Ureter (tissue), 1 donor: ENCODE measurements at places on chromosomes 5 and 9. TPM values are rescaled to one million over a fixed set of nuclear protein-coding genes. Genes with fewer than 3 reads are reported as not detected.

The SH2D3C gene
- total RNA-seq = 15.7 TPM

DNA sequence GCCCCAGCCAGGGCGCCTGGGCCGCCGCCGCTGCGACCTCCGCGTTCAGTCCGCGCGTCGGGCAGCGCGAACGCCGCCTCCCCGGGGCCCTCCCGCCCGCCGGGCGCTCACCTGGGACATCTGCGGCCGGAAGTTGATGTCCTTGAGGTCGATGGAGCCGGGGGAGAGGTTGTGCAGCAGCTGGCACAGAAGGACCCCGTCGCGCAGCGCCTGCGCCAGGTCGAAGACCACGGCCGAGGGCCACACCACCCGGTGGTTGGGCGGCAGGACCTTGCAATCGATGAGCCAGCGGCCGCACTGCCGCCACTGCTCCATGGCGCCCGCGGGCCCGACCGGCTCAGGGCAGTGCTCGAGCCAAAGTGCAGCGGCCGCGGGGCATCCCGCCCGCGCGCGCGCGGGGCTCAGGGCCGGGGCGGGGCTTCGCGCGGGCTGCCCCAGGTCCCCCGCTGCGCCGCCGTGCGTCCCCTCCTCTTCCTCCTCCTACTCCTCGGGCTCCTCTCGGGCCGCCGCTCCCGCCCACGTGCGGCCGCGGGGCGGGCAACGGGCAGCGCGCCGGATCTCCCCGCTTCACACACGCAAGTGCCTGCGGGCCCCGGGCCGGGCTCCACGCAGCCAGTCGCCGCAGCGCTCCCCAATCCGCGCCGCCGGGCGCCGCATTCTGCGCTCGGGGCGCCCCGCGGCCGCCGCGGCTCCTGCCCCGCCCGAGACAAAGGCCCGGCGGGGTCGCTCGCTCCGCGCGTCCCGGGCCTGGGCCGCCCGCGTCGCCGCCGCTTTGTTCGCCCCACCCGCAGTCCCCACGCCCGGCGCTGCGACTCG lies at the start of gene VAV2:
TSS of gene VAV2 (minus strand) at position 361 of the 816 bp plus-strand sequence. CDS start at position 315, 46 bp downstream.
- no peak for DNase-seq

DNA sequence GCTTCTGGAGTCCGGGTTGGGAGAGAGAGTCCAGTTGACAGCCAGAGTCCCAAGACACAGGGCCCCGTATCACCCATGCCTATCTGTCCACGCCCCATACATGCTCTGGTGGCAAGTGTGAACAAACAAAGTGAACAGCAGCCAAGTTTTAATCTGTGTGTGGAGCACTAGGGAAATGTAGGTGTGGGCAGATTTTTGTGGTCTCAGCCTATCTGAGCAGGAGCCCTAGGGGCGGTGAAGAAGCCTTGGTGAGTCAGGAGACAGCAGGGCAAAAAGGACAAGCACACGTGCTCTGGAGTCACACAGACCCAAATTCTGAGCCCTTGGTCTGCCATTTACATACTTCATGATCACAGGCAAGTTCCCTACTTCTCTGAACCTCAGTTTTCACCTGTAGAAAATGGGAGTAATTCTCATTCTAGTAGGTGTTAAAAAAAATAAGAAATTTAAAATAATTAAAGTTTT lies 23.2 kb downstream of the EGR1 start:
- DNase-seq = no peak

- no peak for DNase-seq
Observed at GRCh38 chr9:73170185-73170957, 18.7 kb downstream of the ANXA1 start.

DNA sequence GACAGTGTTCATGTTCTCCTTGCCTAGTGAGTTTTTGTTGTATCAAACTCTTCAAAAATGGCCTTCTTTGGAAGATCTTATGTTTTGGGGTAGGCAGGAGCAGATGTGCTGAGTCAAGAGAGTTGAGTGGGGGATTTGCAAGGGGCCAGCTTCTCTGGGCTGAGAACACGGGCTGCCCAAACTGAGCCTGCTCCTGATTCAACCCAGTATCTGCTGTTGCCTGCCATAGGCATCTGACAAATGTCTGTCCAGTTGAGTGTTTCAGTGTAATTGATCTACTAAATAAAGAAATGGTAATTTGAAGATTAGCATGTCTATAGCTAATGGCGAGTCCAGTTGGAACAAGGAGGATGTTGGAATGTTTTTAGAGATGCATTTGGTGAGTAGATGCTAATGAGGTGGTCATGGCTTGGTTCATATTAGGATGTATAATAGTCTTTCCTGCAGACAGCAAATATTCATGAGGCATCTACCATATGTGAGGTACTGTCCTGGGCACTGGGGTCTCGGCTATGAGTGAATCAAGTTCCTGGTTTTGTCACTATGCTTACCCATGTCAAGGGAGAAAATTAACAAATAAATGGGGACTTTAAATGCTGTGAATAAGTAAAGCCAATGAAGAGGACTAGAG lies 119.5 kb downstream of the ADCY2 start:
- no peak for DNase-seq

The C5orf22 gene
- total RNA-seq = 31.5 TPM

- DNase-seq = no peak
Observed at GRCh38 chr5:83360573-83360972, 111.0 kb upstream of the VCAN start.

The TLX3 gene
- not detected for total RNA-seq

DNA sequence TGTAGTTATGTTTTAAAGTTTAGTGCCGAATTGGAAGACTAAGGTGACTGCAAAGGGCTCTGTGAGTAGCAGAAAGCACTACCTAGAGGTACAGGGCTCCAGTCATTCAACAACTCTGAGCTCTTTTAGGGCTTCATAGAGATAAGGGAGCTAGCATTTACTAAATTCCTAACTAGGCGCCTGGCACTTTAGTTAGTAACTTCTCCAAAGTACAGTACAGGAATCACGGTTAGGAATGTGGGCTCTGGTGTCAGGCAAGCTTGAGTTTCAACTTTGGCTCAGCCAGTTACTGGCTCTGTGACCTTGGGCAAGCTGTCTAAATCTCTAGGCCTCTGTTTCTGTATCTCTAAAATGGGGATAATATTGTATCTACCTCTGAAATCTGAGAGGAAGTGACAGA lies 115.3 kb downstream of the SLIT3 start:
- DNase-seq = no peak

DNA sequence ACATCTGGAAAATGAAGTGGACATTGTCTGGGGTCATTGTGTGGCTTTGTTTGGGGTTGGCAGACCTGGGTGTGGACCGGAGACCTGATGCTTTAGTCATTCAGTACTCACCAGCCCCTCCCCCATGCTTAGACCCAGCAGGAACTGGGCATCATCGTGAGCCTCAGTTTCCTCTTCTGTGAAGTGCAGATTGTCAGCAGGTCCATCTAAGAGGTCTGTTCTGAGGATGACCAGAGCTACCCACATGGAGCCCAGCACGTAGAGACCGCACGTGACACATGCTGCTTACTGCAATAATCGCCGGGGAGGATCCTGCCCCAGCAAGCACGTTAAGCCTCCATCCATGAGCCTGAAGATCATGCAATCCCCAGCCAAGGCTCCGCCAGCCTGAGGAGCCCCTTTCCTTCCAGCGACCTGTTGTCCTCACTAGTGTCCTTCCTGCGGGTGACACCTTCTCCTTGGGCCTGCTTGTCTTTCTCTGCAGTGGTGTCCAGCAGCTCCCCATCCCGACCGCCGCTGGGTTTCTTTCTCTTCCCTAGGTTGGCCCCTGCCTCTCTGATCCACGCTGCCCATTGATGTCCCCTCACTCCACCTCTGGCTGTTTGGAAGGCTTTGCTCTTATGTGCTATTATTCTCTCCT lies 26.7 kb upstream of the IRX4 start:
- DNase-seq = no peak

The BARHL1 gene
- not detected for total RNA-seq

GRCh38 chr5:113047234-113047633 lies 70.6 kb downstream of the DCP2 start:
- no peak for DNase-seq

The ADAMTS13 gene
- total RNA-seq = 3.5 TPM

DNA sequence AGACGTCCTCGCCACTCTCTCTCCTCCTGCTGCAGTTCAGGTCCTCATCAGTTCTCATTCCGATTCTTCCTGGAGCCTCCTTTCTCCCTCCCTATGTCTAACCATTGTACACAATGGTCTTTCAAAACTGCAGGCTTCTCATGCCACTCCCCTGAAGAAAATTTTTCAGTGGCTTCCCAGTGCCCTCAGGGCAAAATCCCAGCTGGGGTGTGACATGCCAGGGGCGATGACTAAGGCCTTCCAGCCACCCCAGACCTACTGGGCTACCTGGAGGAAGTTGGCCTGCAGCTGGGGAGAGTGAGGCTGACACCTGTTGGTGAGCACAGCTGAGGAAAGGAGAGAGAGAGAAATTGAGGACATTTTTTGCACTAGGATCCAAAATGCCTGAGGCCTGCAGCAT lies 65.2 kb downstream of the SREK1 start:
- DNase-seq = peak; percentile 59

GRCh38 chr9:22379272-22379671 lies 67.4 kb upstream of the DMRTA1 start:
- DNase-seq = no peak

The BNC2 gene
- 21.5 TPM for total RNA-seq

DNA sequence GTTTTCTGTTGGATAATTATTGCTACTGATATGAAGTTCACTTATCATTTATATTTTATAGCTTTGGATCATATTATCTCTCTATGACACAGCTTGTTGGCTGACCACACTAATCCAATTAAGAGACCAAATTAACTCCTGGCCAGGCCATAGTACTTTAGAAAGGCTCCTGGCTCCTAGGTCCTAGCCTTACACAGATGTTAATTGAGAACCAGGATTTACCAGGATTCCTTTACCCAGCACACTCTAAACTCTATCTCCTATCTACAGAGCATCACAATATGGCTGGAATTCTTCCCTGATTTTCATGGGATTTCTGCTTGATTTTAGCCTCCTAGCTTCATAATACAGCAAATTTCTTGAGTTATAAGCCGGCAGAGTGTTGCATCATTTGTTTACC lies 80.3 kb downstream of the SLCO6A1 start:
- DNase-seq = no peak

The SLC6A19 gene
- not detected for total RNA-seq

The SAXO1 gene
- 0.57 TPM for total RNA-seq

DNA sequence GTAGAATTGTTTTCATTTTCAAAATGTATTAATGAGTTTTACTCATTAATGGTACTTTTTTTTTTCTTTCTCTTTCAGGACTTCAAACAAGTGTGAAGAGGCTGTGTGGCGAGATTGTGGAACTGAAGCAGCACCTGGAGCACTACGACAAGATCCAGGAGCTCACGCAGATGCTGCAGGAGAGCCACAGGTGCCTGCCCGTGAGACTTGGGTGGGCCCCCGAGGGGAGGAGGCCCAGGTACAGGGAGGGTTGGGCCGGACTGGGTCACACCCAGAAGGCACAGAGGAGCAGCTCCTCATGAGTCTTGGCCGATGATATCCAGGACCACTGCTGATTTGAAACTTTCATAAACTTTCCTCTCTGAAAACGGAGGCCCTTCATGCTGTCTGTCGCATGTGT lies 35.6 kb downstream of the CEP72 start:
- DNase-seq = no peak

DNA sequence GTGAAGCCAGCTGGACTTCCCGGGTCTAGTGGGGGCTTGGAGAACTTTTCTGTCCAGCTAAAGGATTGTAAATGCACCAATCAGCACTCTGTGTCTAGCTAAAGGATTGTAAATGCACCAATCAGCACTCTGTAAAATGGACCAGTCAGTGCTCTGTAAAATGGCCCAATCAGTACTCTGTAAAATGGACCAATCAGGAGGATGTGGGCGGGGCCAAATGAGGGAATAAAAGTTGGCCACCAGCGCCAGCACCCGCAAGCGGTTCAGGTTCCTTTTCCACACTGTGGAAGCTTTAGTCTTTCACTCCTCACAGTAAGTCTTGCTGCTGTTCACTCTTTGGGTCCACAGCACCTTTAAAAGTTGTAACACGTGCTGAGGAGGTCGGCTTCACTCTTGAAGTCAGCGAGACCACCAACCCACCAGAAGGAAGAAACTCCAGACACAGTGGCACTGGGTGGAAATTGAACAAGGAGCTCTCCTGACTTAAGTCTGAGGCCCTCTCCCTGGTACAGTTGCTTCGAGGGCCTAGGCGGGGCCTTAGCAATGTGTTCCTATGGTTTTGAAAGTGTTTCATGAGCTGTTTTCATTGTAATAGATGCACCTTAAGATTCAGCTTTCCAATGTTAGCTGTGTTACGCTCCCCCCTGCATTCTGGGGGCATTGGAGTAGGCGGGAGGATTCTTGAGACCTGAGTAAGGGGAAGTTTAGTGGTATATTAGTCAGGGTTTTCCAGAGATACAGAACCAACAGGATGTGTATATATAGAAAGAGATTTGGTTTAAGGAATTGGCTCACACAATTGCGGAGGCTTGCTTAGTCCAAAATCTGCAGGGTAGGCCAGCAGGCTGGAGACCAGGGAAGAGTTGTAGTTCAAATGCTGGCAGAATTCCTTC lies 21.5 kb upstream of the MYO10 start:
- DNase-seq = no peak

The ARL14EPL gene
- total RNA-seq = not detected

- DNase-seq = peak; percentile 73
Observed at GRCh38 chr9:89878687-89879086, 273.9 kb downstream of the GADD45G start.

The C5orf46 gene
- total RNA-seq = not detected

The RPL35 gene
- total RNA-seq = 1,601 TPM

DNA sequence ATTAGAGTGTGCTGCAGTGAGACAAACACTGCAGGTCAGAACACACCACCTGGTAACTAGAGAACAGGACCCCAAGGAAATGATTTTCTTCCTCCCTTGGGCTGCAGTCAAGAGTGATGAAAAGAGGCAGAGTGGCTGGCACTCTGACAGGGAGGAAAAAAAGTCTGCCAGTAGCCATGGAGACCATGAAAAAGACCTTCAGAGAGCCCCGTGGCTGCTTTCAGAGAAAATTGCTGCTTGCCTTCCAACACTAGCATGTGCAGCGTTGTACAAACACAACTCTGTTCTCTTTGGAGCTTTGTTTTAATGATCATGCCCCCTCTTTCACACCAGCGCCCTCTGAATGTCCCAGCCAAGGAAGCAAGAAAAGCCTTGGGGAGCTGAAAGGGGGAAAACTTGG lies 68.8 kb downstream of the ANKRD55 start:
- DNase-seq = peak; percentile 33

The IL5 gene
- total RNA-seq = not detected

GRCh38 chr5:143593723-143594122 lies 190.2 kb upstream of the NR3C1 start:
- no peak for DNase-seq

GRCh38 chr9:38445154-38446043 lies 21.1 kb upstream of the IGFBPL1 start:
- DNase-seq = no peak

The TMEM174 gene
- total RNA-seq = not detected

The TPPP gene
- 7.5 TPM for total RNA-seq

The WNK2 gene
- total RNA-seq = 40.0 TPM
